ENCODE measurements at places on chromosomes 5 and 9.

DNA sequence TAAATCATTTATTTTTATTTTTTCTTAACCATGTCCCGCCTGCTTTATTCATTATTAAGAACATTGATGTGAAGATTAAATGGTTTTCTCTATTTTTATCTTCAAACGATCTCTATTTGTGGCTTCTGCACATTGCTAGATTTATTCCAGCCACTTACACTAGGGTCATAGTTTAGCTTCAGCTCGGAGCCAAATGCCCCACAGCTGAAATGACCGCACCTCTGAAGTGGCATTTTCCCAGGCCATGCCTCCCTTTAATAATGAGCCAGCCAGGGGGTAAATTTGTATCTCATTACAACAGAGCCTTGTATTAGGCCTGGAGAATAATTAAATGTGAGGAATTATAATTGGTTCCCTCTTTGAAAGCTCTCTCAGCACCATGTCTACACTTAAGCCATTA, 89.4 kb downstream of the DOCK8 start:
- DNase-seq, result no peak

GRCh38 chr5:33631786-33632185, 191.0 kb downstream of the TARS1 start:
- DNase-seq, result no peak

DNA sequence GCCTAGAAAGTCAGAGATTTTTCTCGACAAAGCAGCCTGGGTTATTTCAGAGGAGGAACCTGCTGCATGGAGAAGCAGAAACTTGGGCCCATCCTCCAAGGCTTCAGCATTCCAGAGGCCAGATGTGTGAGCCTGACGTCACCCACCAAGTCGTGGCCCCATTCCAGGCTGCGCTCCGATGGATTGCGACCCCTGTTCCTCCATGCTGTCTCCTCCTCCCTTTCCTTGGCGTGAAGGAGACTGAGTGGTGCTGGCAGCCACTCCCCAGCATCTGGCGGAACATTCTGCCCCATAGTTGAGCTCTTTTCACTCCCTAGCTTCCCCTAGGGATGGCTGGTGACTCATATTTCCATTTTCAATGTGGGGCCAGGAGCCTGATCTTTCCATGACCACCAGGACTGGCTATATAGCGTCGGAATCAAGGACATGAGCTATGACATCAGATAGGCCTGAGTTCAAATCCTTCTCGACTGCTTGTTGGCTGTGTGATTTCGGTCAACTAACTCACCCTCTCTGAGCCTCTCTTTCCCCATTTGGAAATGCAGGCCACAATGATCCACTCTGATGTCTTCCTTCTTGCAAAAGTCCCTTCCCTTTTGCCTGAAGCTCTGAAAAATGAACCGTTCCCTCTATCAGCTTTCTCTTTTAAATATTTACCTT, 24.5 kb upstream of the DUSP1 start:
- DNase-seq, result no peak

DNA sequence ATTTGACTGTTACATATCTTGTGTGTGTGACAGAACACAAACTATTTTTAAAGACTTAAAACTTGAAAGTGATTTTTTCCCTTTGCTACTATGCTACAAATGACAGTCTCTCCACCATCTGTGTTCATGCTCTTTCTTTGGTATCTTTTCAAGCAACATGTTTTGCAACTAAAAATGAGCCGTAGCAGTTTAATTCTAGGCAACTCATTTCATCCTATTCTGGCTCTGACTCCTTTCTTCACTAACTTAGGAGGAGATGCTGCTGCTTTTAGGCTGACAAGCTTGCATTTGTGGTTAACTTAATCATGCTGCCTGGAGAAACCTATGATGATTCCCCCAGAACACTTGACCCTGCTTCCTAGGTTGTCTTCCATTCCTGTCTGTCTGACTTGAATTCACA, 100.6 kb downstream of the HACD4 start:
- DNase-seq, result no peak

- peak; percentile 73 for DNase-seq
Observed at GRCh38 chr9:589723-590122, 251.8 kb upstream of the DMRT1 start.

GRCh38 chr5:108122702-108123101, 259.2 kb downstream of the FBXL17 start:
- DNase-seq, result no peak

DNA sequence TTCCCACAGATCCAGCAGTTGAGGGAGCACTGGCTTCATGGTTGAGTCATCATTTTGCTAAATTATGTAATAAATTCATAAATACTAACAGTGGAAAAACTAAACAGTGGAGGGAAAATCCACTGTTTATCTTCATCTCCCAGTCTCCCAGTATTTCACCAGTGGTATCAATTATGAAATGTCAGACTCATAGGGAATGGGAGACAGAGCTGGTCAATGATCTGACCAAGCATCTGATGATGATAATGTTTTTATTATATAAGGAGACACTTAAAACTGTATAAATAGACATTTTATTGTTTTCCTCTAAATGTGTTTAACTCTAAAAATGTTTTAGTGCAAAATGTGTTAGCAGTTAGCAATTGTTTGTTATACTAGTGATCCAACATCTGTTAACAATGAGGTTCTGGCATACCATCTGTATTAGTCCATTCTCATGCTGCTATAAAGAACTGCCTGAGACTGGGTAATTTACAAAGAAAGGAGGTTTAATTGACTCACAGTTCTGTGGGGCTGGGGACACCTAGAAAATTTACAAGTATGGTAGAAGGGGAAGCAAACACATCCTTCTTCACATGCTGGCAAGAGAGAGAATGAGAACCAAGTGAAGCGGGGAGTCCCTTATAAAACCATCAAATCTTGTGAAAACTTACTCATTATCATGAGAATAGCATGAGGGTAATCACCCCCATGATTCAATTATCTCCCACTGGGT, 11.8 kb upstream of the REEP5 start:
- DNase-seq, result no peak

GRCh38 chr5:17177501-17178372, 39.7 kb upstream of the BASP1 start:
- DNase-seq, result no peak

DNA sequence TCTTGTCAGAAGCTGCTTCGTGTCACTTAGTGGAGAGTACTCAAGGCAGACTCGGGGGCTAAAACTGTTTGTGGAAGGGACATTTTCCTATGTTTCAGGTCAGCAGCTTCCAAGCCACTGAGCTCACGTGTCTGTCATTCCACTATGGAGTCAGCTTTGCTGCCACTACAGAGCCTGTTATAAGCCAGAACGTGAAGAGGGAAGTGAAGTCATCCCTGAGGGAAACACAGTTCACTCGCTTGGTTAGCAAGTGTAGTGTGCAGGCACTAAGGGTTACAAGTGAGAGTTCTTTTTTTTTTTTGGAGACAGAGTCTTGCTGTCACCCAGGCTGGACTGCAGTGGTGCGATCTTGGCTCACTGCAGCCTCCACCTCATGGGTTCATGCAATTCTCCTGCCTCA, 24.5 kb upstream of the LTC4S start:
- DNase-seq, result no peak

DNA sequence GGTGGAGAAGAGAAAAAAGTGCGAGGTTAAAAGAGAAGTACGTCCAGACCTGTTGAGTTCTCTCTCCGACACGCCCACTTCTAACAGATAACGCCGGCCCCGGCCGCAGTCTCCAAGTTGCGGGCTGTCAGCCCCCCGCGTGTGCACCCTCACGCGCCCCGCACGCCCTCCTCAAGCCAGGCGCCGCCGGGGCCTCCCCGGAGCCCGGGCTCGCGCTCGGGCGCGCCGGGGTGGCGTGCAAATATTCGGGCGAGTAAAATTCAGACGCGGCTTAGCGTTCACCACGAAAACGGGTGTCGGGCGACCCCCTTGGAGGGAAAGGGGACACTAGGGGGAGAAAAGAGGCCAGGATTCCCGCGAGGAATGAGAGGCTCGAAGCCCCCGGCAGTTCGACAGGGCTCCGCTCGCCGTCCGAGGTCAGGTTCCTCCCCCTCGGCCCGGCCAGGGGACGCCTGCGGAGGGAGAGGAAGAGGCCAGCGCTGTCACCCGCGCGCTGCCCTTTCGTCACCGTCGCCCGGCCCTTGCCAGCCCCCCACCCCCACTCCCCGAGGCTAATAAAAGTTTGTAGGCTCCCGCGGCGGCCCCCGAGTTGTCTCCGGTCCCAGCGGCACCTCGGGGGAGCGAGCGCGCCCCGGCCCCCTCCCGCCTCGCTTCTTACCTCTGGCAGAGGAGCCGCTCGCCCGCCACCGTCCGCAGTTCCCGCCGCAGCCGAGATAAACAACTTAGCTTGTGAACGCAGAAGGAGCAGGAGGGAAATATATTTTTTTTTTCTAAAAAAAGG, 743 bp downstream of the NR3C1 start:
- no peak for DNase-seq

GRCh38 chr5:178074266-178074952, 38.9 kb upstream of the N4BP3 start:
- no peak for DNase-seq

- no peak for DNase-seq
Observed at GRCh38 chr9:131734165-131734610, 5.7 kb downstream of the RAPGEF1 start.

DNA sequence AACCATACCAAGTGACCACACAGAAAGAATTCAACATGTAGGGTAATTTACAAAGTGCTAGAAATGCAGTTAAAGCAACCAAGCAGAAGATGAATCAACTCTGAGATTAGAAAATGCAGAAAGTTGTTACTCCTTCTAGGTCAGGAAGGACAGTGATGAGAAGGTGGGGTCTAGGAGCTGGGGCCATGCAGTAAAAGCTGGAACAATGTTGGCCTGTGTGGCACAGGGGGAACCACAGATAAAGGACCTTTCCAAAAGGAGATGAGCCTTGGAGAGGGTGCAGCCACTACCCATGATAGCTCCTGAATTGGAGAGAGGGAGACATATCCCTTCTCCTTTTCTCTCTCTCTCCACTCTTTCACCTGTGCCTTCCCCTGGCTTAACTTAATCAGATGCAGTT, 2.4 kb upstream of the SCGB3A2 start:
- DNase-seq, result no peak

DNA sequence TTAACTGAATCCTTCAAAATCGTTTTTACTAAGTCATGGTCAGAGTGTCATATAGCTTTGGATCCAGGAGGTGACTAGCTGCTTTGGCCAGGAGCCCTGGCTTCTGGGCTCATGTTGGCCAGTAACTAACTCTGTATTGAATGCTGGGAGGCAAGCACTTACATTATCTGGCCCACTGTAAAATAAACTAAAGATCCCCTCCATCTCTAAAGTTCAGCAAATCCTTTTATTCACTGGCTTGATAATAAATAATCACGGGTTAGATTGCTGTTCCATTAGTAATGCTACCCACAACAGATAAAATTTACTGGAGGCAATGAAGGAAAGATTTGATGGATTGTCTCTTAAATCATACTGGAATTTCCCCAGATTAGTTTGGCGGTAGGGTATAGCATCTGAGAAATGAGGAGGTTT, 382.2 kb upstream of the TLE4 start:
- DNase-seq, result no peak

- DNase-seq, result no peak
Observed at GRCh38 chr5:173602423-173602822, 14.0 kb downstream of the BOD1 start.

GRCh38 chr5:55645304-55645703, 66.8 kb downstream of the SLC38A9 start:
- no peak for DNase-seq

GRCh38 chr5:19531374-19531952, 456.5 kb downstream of the CDH18 start:
- no peak for DNase-seq

DNA sequence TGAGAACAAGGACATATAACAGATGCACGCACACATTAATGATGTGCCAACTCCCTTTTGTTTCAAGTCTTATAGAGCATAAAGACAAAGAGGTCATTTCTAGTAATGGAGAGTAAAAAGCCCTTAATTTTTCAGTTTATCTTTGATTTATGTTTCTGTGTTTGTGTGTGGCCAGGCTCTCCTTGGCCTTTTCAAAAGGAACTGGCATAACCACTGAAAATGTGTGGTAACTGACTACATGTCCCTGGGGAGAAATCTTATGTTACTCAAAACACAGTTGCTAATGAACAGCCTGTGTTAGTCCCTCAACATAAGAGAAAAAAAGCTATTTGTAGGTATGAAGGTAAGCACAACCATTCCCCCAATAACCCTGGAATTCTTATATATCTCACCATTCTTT, 47.6 kb upstream of the SHOC1 start:
- no peak for DNase-seq

All from SK-N-MC (cell line).